Stimulated activated CD8-positive, alpha-beta memory T cell treated with anti-CD3 and anti-CD28 coated beads, Interleukin-4, amount 100 ng/mL, for 48 hours (primary cell): ENCODE measurements at places on chromosomes 4 and X.

DNA sequence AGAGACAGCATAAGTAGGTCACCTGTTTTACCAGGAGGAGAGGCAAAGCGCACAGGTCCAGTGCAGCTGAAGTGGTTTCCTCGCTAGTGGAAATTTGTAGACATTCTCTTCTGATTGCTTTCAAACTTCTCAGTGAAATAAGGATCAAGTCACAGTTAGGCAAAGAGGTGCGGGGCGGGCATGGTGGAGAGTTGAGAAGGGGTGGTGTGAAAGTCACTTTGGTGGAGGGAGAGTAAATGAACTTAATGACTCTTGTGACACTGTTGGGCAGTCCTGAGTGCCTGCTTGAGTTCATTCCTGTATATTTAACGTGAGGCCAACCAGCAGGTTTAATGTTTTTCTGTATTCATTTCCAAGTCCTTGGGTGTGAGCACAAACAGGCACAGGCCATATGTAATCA is 235.6 kb downstream of the TRIML1 start:
- no peak for DNase-seq

DNA sequence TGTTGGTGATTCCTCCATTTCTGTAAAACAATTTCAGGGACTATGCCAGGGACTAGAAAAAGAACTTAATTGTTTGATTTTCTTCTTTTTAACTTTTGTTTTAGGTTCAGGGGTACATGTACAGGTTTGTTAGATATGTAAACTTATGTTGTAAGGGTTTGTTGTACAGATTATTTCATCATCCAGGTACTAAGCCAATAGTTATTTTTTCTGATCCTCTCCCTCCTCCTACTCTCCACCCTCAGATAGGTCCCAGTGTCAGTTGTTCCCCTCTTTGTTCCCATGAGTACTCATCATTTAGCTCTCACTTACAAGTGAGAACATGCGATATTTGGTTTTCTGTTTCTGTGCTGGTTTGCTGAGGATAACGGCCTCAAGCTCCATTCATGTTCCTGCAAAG is 70.8 kb upstream of the BOD1L1 start:
- no peak for DNase-seq

- DNase-seq = no peak
These were observed 406.5 kb upstream of the CNKSR2 start for GRCh38 chrX:20967725-20968124.

DNA sequence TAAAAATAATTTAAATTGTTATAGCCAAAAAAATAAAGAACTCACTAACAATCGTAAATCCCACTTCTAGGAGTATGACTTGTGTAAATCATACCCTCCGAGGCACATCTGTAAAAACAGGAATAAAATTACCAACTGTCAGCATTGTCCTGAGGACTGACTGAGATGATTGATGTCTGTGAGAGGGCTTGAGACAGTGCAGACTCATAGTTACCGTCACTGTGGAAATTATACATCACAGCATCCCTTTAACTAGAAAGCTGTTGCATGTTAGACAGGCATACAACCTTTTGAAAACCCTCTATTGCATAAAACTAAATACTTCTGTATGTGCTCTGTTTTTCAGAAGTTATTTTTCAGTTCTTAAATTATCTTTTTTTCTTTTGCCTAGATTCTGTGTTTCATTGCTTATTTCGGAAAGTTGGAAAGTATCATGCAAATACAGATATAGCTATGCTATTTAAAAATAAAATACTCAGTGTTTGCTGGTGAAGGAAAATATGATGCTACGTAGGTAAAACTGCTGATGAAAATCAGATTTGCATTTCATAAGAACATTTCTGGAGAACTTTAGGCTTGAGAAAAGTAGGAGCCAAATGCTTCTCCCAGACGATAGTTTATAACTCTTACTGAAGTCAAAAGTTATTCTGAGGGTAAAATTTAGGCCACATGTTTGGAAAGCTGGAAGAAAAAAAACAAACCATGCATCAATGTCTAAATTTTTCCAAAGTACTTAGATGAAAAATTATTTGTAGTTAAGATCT is 13.6 kb upstream of the RBPJ start:
- DNase-seq = no peak

DNA sequence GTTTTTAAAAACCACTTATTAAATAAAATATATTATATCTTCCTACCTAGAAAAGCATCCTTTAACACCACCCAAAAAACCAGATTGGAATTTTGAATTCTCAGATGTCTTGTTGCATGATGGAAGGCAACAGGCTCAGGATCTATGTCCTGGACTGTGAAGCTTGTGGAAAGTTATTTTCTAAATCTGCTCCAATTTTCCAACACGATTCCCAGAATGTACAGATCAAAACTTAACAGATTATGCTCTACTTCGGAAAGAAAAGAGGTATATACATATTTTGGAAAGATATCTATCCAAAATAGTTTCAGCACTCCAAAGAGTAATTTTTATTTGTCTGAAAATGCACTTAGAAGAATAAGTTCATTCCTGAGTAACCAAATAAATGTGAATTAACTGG is 291.7 kb upstream of the EMCN start:
- no peak for DNase-seq

- no peak for DNase-seq
These were observed 51.9 kb downstream of the GSPT2 start for GRCh38 chrX:51795136-51795535.

DNA sequence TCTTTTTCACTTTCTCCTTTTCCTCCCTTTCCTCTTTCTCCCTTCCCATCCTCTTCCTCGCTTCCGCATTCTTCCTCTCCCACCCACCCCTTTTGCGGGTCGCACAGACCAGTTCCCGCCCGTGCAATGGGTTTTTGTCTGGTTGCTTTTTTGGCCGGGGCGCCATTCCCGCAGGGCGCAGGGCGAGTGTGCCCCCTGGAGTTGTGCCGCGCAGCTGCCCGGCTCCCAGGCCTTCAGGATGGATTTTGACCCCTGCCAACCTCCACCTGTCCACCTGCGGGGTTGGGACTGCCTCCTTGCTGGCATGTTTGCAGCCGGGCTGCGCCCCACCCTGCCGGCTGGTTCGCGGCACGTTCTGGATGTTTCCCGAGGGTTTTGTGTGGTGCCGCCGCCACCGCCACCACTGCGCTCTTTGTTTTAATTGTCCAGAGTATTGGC is 578 bp upstream of the SEL1L3 start:
- DNase-seq = peak; percentile 44

DNA sequence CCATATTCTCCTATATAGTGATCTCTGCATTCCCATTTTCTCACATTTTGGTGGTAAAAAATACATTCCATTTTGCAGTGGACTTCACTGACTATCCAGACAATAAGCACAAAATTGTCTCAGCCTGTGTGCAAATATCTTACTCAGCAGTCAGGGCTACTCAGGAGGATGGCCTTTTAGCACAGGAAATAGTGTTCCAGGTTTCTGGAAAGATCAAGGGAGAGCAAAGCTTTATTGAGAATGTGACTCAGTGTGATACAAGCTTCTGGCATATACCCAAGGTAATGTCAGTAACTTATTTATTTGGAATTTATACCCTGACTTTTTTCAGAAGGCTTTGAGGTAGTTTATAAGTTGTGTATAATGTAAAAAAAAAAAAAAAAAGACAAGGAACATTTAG is 233.4 kb downstream of the TEX13A start:
- DNase-seq = no peak

DNA sequence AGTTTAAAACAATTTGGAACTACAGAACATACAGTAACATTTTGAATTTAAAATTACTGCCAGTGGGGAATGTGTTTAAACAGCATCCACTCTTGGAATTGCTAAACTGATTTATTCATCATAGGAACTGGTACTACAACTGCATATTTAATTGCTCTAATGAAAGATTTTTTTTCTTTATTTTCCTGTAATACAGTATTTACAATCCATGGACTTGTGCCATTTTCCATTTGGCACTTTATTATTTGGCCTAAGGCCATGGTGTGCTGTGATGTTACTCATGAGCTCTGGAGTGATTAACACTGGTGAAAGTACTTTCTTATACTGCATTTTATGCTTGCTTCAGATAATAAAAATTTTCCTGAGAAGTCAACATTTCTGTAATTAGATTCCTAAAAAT is 69.7 kb upstream of the NUDT6 start:
- no peak for DNase-seq

- no peak for DNase-seq
These were observed 38.6 kb downstream of the ATXN3L start for GRCh38 chrX:13281289-13281688.

GRCh38 chr4:55637272-55637820 is 1.2 kb upstream of the NMU start:
- no peak for DNase-seq

DNA sequence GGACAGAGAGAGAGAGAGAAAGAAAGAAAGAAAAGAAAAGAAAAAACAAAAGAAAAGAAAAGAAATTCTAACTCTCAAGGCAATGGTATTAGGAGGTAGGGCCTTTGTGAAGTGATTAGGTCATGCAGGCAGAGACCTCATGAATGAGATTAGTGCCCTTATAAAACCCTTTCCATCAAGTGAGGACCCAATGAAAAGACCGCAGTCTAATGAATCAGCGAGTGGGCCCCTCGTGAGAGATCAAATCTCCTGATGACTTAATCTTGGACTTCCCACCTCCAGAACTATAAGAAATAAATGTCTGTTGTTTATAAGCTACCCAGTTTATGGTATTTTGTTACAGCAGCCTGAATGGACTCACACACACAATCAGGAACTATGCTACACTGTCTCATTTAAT is 16.9 kb downstream of the AASDH start:
- no peak for DNase-seq
